ENCODE measurements at places on chromosomes 7 and 10. TPM values are rescaled to one million over a fixed set of nuclear protein-coding genes. Genes with fewer than 3 reads are reported as not detected.

GRCh38 chr10:62815381-62816075 lies 638 bp downstream of the EGR2 start:
- peak overlapping the region; percentile 87 for H3K4me3 ChIP-seq
- no peaks in the 10 kb centered on the region for H3K36me3 ChIP-seq
- peaks cover 11% of the 10 kb centered on the region for H3K4me1 ChIP-seq
- H3K27me3 ChIP-seq: peaks cover 32% of the 10 kb centered on the region

GRCh38 chr10:127940866-127941640 lies 34.1 kb downstream of the PTPRE start:
- no peaks in the 10 kb centered on the region for H3K4me1 ChIP-seq
- DNase-seq: no peak
- H3K27ac ChIP-seq: no peak overlapping the region

DNA sequence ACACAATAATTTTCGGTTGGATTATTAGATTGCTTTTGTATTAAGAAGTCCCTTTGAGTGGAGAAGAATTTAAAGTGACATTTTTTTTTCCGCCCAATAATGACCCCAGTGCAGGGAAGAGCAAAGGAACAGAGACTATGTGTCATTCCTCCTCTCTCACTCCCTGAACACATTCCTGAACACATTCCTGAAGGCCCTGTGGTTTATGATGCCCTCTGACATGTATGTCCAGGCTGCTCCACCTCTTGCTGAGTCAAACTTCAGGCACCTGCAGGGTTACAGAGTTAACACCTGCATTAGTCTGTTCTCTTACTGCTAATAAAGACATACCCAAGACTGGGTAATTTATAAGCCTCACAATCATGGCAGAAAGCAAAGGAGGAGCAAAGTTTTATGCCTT lies 704.0 kb upstream of the LRRN3 start:
- no peak overlapping the region for H3K27ac ChIP-seq
- H3K27me3 ChIP-seq: no peaks in the 10 kb centered on the region
- peak; percentile 8 for DNase-seq
- no peaks in the 10 kb centered on the region for H3K4me1 ChIP-seq
- no peak overlapping the region for H3K4me3 ChIP-seq
- no peaks in the 10 kb centered on the region for H3K36me3 ChIP-seq

- H3K4me3 ChIP-seq: no peak overlapping the region
- no peaks in the 10 kb centered on the region for H3K36me3 ChIP-seq
- H3K4me1 ChIP-seq: peaks cover 71% of the 10 kb centered on the region
- H3K27me3 ChIP-seq: no peaks in the 10 kb centered on the region
- DNase-seq: no peak
These were observed 217.4 kb upstream of the KLF14 start for GRCh38 chr7:130951303-130951975.

- no peaks in the 10 kb centered on the region for H3K27me3 ChIP-seq
- peak; percentile 52 for DNase-seq
- H3K4me3 ChIP-seq: no peak overlapping the region
- peaks cover 8% of the 10 kb centered on the region for H3K4me1 ChIP-seq
- no peak overlapping the region for H3K27ac ChIP-seq
These were observed 26.4 kb downstream of the MYL10 start for GRCh38 chr7:101602484-101603241.

- H3K36me3 ChIP-seq: no peaks in the 10 kb centered on the region
- DNase-seq: no peak
- no peak overlapping the region for H3K4me3 ChIP-seq
- no peak overlapping the region for H3K27ac ChIP-seq
These were observed 91.2 kb upstream of the RET start for GRCh38 chr10:42985436-42986316.

- H3K4me3 ChIP-seq: no peak overlapping the region
- DNase-seq: no peak
- no peak overlapping the region for H3K27ac ChIP-seq
- H3K4me1 ChIP-seq: peaks cover 8% of the 10 kb centered on the region
- H3K36me3 ChIP-seq: peaks cover 20% of the 10 kb centered on the region
- no peaks in the 10 kb centered on the region for H3K27me3 ChIP-seq
These were observed 52.8 kb downstream of the P4HA1 start for GRCh38 chr10:73043766-73044377.

- no peaks in the 10 kb centered on the region for H3K27me3 ChIP-seq
- no peak overlapping the region for H3K27ac ChIP-seq
- no peak overlapping the region for H3K4me3 ChIP-seq
- no peak for DNase-seq
- H3K36me3 ChIP-seq: no peaks in the 10 kb centered on the region
These were observed 705.1 kb downstream of the SUGCT start for GRCh38 chr7:40839881-40840280.

DNA sequence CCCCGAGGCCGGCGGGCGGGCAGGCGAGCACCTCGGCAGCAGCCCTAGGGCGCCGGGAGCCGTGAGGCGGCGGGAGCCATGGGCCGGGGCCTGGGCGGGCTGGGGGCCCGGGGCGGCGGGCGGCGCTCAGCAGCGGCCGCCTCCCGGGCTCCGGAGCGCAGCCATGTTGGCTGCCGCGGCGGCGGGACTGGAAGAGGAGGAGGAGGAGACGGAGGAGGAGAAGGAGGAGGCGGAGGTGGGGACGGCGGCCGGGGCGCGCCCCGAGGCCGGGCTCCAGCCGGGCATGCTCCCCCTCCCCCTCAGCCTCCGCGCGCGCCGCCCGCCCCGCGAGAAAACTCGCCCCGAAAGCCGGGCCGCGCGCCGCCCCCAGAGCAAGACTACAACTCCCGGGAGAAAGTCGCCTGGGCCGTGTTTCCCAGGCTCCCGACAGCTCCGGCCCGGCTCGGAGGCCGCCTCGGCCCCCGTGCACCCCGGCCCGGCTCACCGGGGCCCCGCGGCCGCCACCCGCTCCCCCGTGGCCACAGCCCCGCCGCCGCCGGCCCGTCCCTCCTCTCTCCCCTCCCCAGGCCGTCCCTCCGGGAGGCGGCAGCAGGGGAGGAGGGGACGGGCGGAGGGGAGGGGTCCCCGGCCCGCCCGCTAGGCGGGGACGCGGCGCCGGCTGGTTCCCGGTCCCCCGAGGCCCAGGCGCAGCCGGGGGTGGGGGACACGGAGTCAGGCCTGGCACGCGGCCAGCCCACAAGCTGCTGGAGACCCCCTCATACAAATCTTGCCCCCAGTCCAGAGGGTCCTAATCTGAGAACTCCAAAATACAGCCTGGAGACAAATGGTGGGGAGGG lies at the start of gene DLG5:
DLG5 (minus strand) TSS at position 190 of the 836 bp plus-strand sequence. CDS start 235 bp downstream, outside the sequence.
- H3K27me3 ChIP-seq: no peaks in the 10 kb centered on the region
- H3K4me1 ChIP-seq: peaks cover 26% of the 10 kb centered on the region
- no peaks in the 10 kb centered on the region for H3K36me3 ChIP-seq
- H3K4me3 ChIP-seq: peak within 1 kb of the TSS; percentile 81
- peak within 1 kb of the TSS; percentile 84 for H3K27ac ChIP-seq
- no peak for DNase-seq

DNA sequence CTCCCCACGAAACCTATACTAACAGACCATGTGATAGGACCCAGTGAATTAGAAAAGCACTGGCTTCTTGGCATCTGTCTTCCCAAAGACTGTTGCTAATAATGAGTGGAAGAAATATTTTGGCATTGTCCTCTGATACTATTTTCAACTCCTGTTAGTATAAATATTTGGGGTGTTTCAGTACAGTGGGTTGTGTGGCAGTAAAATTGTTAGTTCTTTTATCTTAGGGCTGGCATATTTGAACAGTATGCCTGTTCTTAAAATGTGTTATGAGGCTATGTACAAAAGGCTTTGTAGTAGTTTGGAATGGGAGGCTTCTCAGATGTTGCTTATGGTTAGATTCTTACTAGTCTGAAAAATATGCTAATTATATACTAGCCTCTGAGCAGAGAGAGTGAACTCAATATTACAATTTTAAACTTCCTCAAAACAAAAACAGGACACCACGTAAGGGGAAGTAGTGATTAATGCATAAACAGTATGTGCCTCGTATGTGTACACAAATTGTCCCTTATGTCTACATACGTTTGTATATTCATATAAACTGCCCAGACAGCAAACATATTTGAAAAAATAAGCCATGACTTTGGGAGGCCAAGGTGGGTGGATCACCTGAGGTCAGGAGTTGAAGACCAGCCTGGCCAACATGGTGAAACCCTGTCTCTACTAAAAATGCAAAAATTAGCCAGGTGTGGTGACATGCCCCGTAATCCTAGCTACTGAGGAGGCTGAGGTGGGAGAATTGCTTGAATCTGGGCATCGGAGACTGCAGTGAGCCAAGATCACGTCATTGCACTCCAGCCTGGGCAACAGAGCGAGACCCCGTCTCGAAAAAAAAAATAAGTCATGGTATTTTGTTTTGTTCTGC lies 115.4 kb downstream of the ARID5B start:
- no peak overlapping the region for H3K4me3 ChIP-seq
- H3K27me3 ChIP-seq: no peaks in the 10 kb centered on the region
- no peaks in the 10 kb centered on the region for H3K36me3 ChIP-seq
- peaks cover 50% of the 10 kb centered on the region for H3K4me1 ChIP-seq

DNA sequence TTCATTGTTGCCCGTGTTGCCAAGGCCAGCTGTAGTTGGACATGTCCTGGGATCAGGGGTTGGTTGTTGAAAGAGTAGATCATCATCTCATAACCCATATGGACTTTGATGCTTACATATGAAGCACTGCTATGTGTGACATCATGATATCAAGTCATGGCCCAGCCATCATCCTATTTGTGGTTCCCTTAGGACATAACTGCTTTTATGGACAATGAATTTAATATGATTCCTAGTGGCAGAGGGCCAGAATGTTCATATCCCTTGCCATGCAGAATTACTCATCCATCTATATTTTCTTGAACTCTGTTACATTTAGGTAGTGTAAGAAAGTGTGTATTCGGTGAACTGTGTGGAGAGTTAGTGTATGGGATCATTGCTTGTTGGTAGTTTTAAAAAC lies 343.9 kb upstream of the LRGUK start:
- no peak overlapping the region for H3K27ac ChIP-seq
- H3K27me3 ChIP-seq: no peaks in the 10 kb centered on the region
- H3K4me1 ChIP-seq: no peaks in the 10 kb centered on the region
- H3K36me3 ChIP-seq: no peaks in the 10 kb centered on the region
- H3K4me3 ChIP-seq: no peak overlapping the region

DNA sequence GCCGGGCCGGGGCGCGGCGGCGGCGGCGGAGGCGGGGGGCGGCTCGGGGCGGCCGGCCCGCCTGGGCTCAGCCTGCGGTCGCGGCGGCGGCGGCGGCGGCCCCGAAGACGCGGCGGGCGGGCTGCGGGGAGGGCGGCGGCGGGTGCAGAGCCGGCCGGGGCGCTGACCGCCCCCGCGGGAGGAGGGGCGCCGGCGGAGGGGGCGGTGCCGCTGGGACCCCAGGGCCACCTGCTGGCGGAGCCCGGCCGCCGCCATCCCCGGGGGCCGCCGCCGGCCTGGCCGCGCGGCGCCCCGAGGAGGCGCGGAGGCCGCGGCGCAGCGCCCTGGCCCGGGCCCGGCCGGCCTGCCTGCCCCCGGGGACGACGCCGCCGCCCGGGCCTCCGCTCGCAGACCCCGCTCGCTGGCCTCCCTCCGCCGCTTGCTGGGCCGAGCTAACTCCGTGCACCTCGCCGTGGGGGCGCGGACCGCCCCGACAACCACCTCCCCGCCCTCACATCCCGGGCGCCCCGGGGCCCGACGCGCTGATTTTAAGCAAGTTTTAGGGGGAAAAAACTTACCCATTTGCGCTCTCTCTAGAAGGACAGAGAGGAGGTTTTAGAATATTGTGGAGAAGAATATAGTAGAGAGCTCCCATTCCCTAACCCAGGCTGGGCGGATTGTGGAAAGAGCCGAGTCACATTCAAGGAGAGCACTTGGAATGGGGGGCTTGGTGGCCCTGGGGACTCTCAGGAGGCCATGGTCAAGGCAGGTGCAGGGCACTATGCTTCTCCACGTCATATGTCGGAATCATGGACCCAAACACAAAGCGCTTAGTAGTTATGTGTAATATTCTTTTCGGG lies at the start of gene BEND7:
BEND7 (minus strand) TSS at position 140 of the 839 bp plus-strand sequence. CDS start 481 bp downstream, outside the sequence.
- H3K4me1 ChIP-seq: no peaks in the 10 kb centered on the region
- H3K36me3 ChIP-seq: no peaks in the 10 kb centered on the region
- DNase-seq: no peak
- H3K27me3 ChIP-seq: no peaks in the 10 kb centered on the region

DNA sequence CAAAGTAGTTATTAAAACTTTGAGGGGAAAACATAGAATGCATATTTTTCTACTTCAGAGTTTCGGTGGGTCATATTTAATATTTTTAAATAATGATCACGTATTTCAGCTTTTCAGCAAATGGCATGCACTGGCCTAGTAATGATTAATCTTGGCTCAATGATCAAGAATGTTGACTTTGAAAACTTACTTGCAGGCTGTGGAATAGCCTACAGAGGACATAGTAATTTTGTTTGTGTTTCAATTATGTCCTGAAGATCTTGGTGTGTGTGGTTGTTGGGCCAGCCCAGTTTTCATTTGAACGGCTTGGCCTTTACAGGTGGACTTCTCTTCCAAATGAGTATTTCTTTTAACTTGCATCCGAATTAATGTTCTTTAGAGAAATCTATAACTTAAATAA lies 35.1 kb downstream of the ADD3 start:
- no peak overlapping the region for H3K4me3 ChIP-seq
- no peaks in the 10 kb centered on the region for H3K36me3 ChIP-seq
- H3K27me3 ChIP-seq: no peaks in the 10 kb centered on the region
- H3K4me1 ChIP-seq: no peaks in the 10 kb centered on the region
- DNase-seq: no peak
- H3K27ac ChIP-seq: no peak overlapping the region

DNA sequence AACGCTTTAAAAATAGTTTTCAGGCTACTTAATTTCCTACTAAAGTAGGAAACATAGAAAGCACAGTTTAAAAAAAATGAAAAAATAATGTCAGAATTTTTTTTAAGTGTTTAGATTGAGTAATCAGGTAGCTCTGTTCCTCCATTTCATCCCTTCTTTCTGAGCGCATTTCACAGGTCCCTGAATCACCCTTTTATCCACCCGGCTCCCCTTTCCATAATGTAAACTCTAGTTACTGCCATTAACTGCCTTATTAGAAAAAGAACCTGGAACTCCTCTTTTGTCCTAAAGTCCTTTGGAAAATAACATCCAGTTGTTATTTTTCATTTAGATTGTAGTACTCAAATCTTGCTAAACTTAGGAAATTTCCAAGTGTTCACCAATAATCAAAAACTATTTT lies 5.8 kb downstream of the KCND2 start:
- H3K4me3 ChIP-seq: no peak overlapping the region
- no peaks in the 10 kb centered on the region for H3K27me3 ChIP-seq
- H3K27ac ChIP-seq: no peak overlapping the region
- H3K36me3 ChIP-seq: no peaks in the 10 kb centered on the region

GRCh38 chr10:16905320-16905719 lies 88.1 kb upstream of the RSU1 start:
- DNase-seq: no peak
- H3K36me3 ChIP-seq: no peaks in the 10 kb centered on the region
- H3K27ac ChIP-seq: no peak overlapping the region
- H3K4me1 ChIP-seq: no peaks in the 10 kb centered on the region
- no peak overlapping the region for H3K4me3 ChIP-seq
- H3K27me3 ChIP-seq: no peaks in the 10 kb centered on the region

GRCh38 chr7:7323921-7324320 lies 141.6 kb downstream of the C1GALT1 start:
- no peaks in the 10 kb centered on the region for H3K36me3 ChIP-seq
- no peak overlapping the region for H3K27ac ChIP-seq
- peaks cover 12% of the 10 kb centered on the region for H3K27me3 ChIP-seq
- H3K4me1 ChIP-seq: no peaks in the 10 kb centered on the region

The GRID2IP gene
- 0.13 TPM for total RNA-seq

The PLOD3 gene
- total RNA-seq: 93.0 TPM

The OR2A7 gene
- 0.82 TPM for total RNA-seq

The MMP21 gene
- total RNA-seq: not detected

The GJD4 gene
- total RNA-seq: not detected

The CYP2C19 gene
- total RNA-seq: 0.15 TPM

The MYO3A gene
- total RNA-seq: not detected

The DAGLB gene
- total RNA-seq: 22.3 TPM

The ZFAND4 gene
- total RNA-seq: 23.6 TPM

The CLIP2 gene
- 39.9 TPM for total RNA-seq

The ANKRD61 gene
- total RNA-seq: 0.18 TPM

The MYL7 gene
- total RNA-seq: not detected

The UPK3B gene
- total RNA-seq: 9.8 TPM
